ENCODE measurements at places on chromosomes 2 and 18. TPM values are rescaled to one million over a fixed set of nuclear protein-coding genes. Genes with fewer than 3 reads are reported as not detected.
A peak's percentile ranks its signal among the peaks of the same experiment; 100 is the strongest.

DNA sequence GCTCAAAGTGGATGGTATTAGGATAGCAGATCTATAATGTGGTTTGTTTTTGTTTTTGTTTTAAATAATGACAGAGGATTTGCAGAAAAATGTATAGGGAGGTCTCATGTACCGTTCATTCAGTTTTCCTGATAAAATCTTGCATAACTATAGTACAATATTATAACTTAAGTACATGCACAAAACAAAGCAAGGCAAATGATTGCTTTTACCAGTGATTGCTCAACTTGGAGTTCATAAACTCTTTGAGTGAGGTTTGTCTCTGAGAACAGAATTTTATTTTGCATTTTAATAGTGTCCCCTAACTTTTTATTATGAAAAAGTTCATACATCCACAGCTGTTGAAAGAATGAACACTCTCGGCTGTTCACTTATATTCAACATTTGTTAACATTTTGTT, 96.6 kb downstream of the MAP4K4 start:
- DNase-seq = no peak

Gene DNER
- polyA plus RNA-seq = not detected

DNA sequence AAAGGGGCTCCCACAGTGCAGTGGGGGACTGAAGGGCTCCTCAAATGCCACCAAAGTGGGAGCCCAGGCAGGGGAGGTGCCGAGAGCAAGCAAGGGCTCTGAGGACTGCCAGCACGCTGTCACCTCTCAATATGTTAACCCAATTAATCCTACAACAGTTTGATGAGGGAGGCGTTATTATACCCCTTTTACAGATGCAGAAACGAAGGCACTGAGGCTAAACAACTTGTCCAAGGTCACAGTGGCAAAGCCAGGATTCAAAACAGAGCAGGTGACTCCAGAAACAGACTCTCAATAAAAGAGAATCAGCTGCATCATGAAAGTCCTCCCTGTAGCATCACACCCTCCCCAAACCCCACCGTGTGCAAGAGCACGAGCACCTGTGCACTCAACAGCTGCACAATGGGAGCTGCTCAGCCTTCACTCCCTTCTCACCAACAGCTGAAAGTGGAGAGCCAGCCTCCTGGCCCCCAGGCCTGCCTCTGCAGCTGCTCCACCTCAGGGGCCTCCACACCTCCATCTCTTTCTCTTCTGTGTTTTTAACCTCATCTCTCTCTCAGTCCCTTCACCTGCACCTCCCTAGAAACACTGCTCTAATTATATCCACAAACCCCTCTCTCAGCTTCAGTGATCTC, 8.1 kb downstream of the NPC1 start:
- no peak for DNase-seq

DNA sequence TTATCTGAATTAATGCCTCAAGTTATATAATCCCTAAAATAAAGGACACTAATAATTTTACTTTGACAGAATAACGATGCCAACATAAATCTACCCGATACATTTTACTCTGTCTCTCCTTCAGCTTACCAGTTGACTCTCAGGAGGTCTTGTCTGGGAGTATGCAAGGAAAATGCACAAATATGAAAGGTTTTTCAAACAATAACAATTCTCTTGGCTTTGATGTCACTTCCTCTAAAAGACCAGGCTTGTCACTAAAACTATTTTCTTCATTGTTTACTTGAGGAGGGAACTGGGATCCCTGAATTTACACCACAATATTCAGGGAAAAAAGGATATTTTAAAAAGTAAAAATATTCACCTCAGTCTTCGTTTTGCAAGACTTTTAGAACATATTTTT, 97.2 kb downstream of the SOS1 start:
- DNase-seq = no peak

DNA sequence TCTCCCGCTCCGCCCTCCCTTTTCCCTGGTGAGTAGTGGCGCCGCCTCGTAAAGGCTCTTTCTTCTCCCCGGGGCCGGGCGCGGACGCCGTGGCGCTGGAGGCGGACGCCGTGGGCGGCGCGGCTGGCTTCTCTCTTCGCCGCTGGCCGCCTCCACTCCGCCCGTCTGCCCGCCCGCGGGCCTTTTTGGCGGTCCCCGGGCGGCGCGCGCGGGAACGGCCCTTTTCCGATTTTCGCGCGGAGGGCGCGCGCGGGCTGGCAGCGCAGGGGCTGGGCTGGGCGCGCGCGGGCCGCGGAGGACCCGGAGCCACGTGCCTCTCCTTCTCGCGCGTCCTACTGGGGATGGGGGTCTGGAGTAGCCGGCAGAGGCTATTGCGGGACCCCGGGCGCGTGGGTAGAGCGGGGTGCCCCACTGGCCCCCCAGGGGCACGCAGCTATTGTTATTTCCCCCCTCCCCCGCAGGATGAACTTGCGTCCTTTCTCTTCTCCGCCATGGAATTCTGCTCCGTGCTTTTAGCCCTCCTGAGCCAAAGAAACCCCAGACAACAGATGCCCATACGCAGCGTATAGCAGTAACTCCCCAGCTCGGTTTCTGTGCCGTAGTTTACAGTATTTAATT, 472 bp downstream of the SLC20A1 start:
- DNase-seq = no peak

Gene STK25
- 302 TPM for polyA plus RNA-seq

Gene CKAP2L
- 2.9 TPM for polyA plus RNA-seq

Gene DCDC2C
- polyA plus RNA-seq = not detected

- no peak for DNase-seq
Observed at GRCh38 chr18:42364766-42365165, 409.7 kb downstream of the PIK3C3 start.

DNA sequence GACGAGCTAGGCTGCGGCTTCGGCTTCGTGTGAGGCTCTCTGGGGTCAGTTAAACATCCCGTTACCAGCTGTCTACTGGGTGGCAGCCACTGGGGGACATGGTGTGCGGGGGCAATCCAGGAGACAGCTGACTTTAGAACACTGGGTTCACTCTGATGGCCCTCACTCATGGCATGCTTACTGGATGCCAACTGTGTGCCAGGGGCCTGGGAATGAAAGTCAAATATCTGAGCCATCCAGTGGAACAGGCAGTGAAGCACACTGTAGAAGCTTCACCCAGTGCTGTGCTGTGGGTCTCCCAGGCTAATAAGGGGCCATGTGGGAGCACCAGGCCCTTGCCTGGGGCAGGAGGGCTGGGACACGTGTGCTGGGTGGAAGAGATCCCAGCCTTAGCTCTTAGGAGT, 48.3 kb downstream of the GLI2 start:
- DNase-seq = no peak

GRCh38 chr18:45782662-45783061, 42.8 kb upstream of the SIGLEC15 start:
- no peak for DNase-seq

DNA sequence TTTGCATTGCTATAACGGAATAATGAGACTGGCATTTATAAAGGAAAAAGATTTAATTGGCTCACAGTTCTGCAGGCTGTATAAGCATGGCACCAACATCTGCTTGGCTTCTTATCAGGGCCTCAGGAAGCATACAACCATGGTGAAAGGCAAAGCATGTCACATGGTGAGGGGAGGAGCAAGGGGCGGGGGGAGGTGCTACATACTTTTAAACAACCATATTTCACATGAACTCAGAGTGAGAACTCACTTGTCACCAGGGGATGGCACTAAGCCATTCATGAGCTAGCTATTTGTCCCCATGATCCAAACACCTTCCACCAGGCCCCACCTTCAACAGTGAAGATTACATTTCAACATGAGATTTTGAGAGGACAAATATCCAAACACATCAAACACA, 188.7 kb downstream of the MBD5 start:
- no peak for DNase-seq

DNA sequence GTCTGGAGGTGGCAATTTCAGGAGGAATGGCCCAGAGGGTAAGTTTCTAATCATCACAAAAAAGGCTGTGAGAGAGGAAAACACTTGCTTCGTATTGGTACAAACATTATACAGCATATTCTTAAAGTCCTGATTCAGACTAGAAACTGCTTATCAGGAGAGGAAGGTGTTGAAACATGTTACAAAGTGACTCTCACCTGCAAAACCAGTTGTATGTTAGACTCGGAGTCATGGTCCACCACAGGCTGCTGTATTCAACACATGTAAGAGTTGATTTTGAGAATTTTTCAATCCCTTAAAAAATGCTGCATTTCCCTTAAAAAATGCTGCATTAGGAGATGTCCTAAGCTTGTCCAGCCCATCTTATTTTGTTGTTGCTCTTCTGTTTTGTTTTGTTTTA, 61.5 kb downstream of the MBP start:
- no peak for DNase-seq

Gene GLB1L
- 9.6 TPM for polyA plus RNA-seq

DNA sequence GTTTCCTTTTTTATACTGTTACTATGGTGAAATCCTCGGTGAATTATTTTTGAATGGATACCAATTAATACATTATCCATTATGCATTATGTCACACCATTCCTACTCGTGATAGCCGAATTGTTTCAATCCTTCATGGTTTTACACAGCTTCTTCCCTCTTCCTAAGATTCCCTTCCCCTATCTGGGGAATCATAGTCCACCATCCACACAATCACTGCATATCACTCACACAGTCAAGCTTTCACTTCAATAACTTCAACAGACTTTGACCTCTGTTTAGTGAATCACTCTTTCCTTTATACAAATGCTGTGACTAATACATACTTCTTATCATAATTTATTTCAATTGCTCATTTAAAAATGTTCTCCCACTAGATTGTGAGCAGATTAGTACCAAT, 1108.1 kb upstream of the LRRTM1 start:
- no peak for DNase-seq

DNA sequence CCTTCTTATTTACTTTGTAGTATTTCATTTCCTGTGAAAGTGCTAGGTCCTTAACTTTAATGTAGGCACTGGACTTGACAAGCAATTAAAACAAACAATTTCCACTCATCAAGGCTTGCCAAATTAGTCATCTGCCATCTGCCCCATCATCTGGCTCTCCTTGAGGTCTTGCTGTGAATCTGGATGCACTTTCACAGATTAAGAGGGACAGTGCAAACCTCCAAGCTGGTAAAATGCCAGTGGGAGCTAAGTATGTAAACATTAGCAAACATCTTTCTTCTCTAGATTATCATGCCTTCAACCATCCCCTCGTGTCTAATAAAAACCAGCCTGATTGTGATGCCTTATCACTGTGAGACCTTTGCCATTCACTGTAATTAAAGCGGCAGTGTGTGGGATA, 402.9 kb downstream of the ERBB4 start:
- no peak for DNase-seq

GRCh38 chr2:54103454-54104314, 11.7 kb upstream of the ACYP2 start:
- DNase-seq = no peak

DNA sequence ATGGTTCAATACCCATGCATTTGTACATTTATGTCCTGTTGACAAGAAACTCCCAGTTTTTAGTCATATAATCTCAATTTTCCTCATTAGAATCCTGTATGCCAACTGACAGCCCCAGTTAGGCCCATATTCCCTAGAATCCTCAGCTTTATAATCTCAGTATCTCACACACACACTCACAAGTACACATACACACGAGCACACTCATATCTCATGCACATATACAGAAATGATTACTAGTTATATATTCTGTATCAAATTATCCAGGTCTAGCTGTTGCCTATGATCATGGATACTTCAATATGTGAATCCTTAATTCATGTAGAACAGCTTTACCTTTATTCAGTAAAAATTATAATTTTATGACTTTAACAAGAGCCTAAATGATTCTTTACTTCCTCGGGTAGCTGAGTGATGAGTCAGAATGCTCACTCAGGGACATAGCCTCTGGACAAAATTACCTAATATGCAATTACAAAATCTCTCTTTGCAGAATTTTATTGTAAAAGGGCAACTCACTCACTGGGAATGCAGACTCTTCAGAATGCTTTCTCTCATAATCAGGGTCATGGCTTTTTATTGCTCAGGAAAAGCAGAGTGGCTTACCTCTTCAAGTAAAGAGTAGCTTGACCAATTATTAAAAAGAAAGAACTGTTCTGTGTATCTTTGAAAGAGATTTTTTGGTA, 193.6 kb upstream of the PIK3C3 start:
- DNase-seq = peak; percentile 55

DNA sequence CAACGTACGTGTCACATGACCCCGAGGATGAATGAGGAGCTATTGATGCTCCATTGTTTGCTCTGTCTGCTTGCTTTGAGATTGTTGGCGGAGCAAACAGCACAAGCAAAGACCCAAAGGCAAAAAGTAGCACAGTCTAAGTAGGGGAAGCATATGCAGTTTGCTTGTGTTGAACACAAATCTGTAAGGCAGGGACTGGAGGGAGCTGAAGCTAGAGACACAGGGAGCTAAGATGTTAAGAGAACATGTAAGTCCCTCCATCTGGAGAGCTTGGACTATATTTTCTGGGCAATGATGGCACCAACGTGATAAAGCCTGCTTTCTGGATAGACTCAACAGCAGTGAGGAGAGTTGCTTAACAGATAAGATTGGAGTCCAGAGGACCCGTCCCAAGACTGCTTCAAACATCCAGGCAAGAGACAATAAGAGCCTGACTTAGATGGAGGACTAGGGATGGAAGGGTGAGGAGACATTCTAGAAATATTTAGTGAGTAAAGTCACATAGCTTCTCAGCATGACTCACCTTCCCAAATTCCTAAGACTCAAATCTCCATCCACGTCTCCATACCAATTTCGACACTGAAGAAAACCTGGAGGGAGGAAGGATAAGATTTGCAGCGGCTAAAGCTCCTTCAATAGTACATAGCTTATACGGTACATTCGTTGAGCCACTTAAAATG, 88.1 kb upstream of the KLF7 start:
- peak; percentile 87 for DNase-seq

DNA sequence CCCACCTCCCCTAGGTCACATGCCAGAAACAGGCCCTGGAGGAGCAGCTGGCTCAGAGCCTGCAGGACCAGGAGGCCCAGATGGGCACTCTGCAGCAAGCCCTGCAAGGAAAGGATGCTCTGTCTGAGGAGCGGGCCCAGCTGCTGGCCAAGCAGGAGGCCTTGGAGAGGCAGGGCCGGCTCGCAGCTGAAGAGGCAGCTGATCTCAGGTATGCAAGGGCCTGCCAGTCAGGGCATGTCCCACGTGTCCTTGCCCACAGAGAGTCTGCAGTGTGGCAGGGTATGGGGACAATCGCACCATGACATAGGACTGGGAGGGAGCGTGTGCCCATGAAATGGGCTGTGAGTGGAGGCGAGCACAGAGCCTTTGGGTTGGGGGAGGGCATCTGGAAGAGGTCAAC, 39.9 kb downstream of the CROCC2 start:
- DNase-seq = no peak

GRCh38 chr2:159683817-159684216, 28.5 kb upstream of the MARCHF7 start:
- no peak for DNase-seq

Gene SPDYA
- polyA plus RNA-seq = 0.22 TPM

DNA sequence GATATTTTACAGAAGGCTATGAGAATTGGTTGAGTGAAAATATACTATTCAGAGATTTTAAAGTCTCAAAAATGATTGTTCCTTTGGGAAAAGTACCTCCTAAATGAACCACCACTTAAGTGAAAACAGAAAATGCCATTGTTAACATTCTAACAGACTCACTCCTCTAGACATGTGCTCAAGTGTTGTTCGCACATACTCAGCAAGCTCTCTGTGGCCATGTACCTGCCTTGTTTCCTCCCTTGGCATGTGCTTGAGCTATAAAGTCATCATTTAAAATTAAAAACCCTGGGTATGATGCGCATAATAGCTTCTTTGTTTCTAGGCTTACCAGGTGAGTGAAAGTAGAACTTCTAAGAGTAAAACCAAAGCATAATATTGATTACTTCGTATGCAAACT, 343.2 kb upstream of the VRK2 start:
- DNase-seq = no peak

- DNase-seq = no peak
Observed at GRCh38 chr2:74864728-74865722, 31.1 kb downstream of the HK2 start.

GRCh38 chr2:215451012-215451756, 15.3 kb upstream of the FN1 start:
- DNase-seq = no peak

Data from AG04450 (cell line).